CD8-positive, alpha-beta memory T cell (primary cell): ENCODE measurements at places on chromosomes 5 and 9. TPM values are rescaled to one million over a fixed set of nuclear protein-coding genes. Genes with fewer than 3 reads are reported as not detected.

Gene FOXI1
- total RNA-seq = not detected

Gene IGFBPL1
- not detected for total RNA-seq

Gene SLC36A3
- total RNA-seq = not detected

Gene HINT2
- 71.7 TPM for total RNA-seq

Gene RMI1
- 29.3 TPM for total RNA-seq

Gene FAM153A
- 5.8 TPM for total RNA-seq

Gene IL7R
- 289 TPM for total RNA-seq

DNA sequence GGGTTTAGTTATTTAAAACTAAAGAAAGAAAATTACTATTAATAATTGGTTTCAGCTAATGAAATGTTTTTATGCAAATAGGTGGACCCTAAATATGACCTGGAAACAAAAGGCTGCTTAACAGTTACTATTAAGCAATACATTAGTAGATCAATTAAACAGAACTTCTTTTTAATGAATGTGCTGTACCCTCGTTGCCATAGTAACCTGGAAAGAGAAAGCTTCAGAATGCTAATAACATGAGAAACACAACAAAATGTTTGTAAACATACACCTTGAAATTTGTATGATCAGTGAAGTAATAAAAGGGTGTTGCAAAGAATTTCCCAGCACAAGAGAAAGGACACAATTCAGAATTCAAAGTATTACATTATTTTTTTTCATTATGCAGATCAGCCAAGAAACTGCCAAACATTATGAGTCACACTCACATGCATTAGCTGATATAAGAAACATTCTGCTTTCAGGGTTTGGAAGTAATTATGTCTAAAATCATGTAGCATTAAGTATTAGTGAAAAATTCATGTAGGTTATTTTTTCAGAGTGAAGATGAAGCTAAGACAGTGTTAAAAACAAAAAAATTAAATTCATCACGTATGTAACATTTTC, 348.3 kb downstream of the ISL1 start:
- H3K4me1 ChIP-seq = no peaks in the 10 kb centered on the region
- no peak for DNase-seq
- H3K27me3 ChIP-seq = no peaks in the 10 kb centered on the region
- H3K36me3 ChIP-seq = no peaks in the 10 kb centered on the region
- no peak overlapping the region for H3K27ac ChIP-seq
- no peak overlapping the region for H3K4me3 ChIP-seq

- H3K4me3 ChIP-seq = no peak overlapping the region
- DNase-seq = no peak
- H3K36me3 ChIP-seq = no peaks in the 10 kb centered on the region
Measured at GRCh38 chr9:136087741-136088480, 7.2 kb downstream of the NACC2 start.

GRCh38 chr5:171221916-171222315, 87.1 kb upstream of the TLX3 start:
- no peaks in the 10 kb centered on the region for H3K4me1 ChIP-seq
- no peak overlapping the region for H3K27ac ChIP-seq
- DNase-seq = no peak
- no peaks in the 10 kb centered on the region for H3K36me3 ChIP-seq
- peaks cover 5% of the 10 kb centered on the region for H3K27me3 ChIP-seq

- no peaks in the 10 kb centered on the region for H3K4me1 ChIP-seq
- no peak overlapping the region for H3K27ac ChIP-seq
- H3K27me3 ChIP-seq = peaks cover 25% of the 10 kb centered on the region
- no peak overlapping the region for H3K4me3 ChIP-seq
- no peak for DNase-seq
Measured at GRCh38 chr9:124041817-124042116, 30.2 kb downstream of the LHX2 start.
